Left renal cortex interstitium (tissue), 4 donors: ENCODE measurements at places on chromosomes 11 and 22.

DNA sequence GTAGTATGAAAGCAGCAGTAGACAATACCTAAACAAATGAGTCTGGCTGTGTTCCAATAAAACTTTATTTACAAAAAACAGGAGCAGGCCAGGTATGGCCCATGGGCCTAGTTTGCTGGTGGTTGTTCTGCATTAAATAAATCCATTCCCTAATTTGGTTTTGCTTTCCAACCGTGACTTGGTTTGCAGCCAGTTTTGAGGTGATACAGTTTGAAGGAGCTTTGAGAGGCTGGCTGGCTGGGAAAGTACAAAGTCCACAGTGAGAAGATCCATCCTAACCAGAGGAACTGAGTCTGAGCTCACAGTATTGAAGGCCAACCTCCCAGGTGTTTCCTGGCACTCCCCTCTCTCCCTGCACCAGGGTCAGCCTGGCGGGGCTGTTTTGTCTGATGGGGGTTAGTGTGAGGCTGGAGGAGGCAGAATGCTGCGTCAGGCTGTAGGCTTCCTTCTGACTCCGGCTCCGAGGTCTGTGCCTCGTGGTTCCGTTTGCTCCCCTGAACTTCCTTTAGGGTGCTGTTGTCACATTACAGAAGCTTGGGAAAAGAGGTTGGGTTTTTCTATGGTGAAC lies 129.5 kb downstream of the MICAL2 start:
- DNase-seq: no peak

GRCh38 chr22:30891443-30891755 lies 77.2 kb downstream of the MORC2 start:
- no peak for DNase-seq

GRCh38 chr22:27029584-27030130 lies 372.3 kb downstream of the MIAT start:
- no peak for DNase-seq

DNA sequence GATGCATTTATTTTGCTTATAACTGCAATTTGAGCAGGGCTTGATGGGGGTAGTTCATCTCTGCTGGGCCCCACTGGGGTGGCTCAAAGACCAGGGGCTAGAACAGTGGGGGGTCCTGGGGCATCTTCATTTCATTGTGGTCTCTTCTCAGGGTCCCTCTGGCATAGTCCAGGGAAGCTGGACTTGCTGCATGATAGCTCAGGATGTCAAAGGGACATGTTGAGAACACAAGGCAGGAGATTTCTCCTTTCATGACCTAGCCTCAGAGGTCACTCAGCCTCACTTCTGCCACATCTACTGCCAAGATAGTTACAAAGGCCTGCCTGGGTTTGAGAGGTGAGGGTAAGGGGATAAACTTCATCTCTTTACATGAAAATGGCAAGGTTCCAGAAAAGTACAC lies 89.5 kb downstream of the CWC15 start:
- no peak for DNase-seq

DNA sequence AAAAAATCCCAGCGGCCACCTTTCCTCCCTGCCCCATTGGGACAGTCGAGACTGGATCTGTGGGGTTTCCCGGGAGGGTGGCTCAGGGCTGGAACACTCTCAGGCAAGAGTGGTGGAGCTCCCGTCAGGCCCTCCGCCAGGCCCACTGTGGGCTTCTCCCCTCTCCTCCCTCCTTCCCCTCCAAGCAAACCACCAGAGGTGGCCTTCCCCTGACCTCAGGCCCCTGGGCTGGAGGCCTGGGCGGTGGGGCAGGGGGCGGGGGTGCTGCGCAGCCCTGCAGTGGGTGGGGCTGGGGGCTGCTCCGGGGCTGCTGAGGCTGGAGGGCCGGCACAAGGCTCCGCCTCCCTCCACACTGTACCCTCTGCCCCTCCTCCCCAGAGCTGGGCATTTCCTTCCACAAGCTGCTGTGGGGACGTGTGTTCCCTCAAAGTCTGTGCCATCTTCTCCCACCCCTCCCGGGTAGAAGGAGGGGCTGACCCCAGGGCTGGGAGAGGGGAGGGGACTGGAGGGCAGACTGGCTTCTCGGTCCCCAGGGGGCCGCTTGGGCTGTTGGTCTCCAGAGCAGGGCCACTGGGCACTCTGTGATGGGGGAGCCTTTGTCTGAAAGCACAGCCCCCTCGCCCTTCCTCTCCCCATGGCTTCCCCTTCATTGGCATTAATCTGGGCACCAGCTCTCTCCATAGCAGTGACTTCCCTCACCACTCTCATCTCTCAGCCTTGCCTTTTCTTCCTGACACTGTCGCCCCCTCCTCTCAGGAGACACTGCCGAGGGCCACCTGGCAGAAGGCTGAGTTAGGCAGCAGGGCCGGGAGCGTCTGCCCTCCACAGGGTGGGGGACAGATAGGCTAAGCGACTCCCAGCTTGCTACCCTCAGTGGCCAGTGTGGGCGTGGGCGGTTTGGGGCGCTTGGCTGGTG lies 7.1 kb downstream of the RCOR2 start:
- no peak for DNase-seq

GRCh38 chr11:80719292-80719646 lies 1278.4 kb upstream of the TENM4 start:
- DNase-seq: no peak

DNA sequence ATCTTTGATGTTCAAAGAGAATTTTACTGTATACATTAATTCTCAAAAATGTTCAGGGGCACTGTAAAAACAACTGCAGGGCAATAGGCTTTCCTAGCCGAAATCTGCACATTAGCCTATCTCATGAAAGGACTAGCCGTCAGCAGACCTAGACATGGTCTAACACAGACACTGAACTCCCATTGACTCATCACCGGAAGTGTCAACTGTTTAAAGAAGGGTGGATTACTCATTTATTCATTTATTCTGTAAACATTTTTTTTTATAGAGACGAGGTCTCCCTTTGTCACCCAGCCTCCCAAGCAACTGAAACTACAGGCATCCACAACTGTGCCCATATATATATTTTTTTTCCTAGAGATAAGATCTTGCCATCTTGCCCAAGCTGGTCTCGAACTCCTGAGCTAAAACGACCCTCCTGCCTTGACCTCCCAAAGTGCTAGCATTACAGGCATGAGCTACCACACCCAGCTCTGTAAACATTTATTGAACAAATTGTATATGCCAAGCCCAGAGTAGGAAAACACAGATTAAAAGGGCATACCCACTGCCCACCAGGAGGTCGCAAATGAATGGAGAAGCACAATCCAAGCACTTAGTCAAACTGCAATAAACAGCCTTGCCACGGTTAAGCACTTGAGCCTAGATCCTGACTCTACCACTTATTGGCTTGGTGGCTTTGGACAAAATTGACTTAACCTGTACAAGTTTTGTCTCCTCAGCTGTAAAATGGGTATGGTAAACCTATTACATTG lies 26.6 kb downstream of the RAB30 start:
- no peak for DNase-seq

DNA sequence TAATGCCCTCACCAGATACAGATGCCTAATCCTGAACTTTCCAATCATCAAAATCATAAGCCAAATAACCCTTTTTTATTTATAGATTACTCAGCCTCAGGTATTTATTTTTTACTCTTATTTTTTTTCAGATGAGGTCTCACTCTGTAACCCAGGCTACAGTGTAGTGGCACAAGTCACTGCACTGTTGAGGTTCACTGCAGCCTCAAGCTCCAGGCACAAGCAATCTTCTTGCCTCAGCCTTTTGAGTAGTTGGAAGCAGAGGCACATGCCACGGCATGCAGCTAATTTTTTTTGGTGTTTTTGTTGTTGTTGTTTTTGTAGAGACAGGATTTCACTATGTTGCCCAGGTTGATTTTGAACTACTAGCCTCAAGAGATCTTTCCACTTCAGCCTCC lies 49.5 kb downstream of the TTC28 start:
- no peak for DNase-seq

- DNase-seq: no peak
These were observed 583 bp downstream of the P4HA3 start for GRCh38 chr11:74310857-74311256.

DNA sequence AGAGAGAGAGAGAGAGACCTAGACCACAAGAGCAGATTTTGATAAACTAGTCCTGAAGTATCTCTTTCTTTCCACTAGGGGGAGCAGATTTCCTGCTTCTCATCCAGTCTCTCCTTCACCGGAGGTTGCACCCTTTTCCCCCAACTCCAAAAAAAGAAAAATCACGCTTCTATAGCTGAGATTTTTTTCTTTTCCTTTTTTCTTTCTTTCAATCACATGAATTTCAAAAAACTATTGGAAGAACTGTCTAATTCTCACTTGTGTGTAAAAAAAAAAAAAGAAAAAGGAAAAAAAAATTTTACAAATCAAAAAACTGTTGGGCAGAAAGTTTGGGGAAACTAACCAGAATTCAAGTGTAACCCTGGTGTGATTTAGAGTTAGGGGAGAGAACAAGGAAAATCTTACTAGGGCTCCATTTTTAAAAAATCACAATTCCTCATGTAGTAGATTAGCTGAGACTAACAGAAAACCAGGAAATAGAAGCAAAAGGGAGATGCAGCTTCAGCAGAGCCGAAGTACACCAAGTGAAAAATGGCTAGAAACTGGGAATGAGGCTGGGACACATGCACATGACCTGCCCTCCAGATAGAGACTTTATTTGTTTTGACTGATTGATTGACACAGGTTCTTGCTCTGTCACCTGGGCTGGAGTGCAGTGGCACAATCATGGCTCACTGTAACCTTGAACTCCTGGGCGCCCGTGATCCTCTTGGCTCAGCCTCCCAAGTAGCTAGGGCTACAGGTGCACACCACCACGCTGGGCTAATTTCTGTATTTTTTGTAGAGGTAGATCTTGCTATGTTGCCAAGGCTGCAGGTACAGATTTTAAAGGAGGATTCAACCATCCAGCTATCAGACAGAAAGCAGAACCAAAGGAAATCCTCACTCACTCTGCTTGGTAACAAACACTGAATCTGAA lies 27.1 kb downstream of the SDHD start:
- peak; percentile 13 for DNase-seq

GRCh38 chr22:21916309-21916918 lies 36.2 kb downstream of the PPM1F start:
- DNase-seq: no peak

DNA sequence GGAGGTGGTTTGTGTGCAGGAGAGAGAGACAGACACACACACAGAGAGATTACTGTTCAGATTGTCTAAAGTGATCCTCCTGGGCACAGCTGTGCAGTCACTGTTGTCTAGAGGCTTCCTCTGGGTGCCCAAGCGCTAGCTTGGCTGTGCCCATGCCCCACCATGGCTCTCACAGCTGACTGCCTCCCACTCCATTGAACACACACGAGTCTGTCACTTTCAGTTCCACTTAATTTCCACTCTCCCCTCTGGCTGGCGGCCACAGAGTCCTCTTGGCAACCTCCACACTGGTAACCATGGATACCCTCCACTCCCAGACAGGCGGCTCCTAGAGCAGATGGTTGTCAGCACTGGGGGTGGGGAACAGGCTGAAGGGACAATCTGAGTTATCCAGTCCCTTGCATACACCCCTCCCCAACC lies 29.1 kb downstream of the MAP6 start:
- peak; percentile 40 for DNase-seq

- DNase-seq: no peak
These were observed 183.5 kb downstream of the KIRREL3 start for GRCh38 chr11:126817096-126817495.

- no peak for DNase-seq
These were observed 132.2 kb upstream of the CTSC start for GRCh38 chr11:88469561-88470225.

GRCh38 chr11:130180896-130181294 lies 21.3 kb downstream of the ST14 start:
- DNase-seq: no peak

- DNase-seq: no peak
These were observed 753 bp upstream of the PPARA start for GRCh38 chr22:46149512-46150033.

- no peak for DNase-seq
These were observed 683.9 kb downstream of the TBC1D22A start for GRCh38 chr22:47446331-47446730.

GRCh38 chr11:128335729-128336128 lies 251.6 kb downstream of the ETS1 start:
- no peak for DNase-seq

- no peak for DNase-seq
These were observed 3.0 kb upstream of the SWAP70 start for GRCh38 chr11:9660886-9661285.

DNA sequence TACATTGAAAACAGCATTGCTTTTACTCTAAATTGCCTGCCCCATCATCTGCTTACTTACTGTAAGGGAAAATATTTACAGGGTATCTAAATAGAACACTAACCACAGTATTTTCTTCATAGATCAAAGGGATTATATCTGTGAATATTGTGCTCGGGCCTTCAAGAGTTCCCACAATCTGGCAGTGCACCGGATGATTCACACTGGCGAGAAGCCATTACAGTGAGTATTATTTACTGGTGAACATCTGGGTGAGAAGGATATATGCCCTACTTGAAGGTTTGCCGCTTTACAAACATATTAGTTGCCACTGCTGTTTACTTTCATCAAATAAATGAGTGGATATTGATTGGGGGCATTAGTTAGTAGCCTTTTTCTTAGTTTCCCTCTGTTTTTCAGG lies 5.9 kb upstream of the CNTF start:
- DNase-seq: no peak

- DNase-seq: no peak
These were observed 540.0 kb downstream of the SOX6 start for GRCh38 chr11:15816260-15816871.

DNA sequence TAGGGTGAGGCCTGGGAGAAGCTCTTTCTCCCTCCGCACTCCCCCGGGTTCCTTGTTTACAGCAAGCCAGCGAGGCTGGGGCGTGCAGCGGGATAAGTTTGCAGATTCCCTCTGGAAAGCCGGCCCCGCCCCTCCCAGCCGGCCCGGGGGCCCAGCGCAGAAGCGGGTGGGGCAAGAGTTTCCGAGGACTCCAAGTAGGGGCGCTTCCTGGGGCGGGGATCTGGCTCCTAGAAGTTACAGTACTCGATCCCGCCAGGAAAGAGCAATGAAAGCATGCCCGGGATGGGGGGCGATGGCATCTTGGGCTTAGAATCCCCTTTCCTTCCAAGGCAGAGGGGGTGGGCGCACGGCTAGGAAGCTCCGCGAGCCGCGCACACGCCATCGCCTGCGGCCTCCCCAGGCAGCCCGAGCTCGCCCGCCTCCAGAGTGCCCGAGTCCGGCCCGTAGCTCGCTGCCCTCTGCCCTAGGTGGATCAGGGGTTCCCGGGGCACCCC lies 385 bp downstream of the TST start:
- no peak for DNase-seq

GRCh38 chr11:119470317-119471291 lies 47.6 kb upstream of the THY1 start:
- no peak for DNase-seq

DNA sequence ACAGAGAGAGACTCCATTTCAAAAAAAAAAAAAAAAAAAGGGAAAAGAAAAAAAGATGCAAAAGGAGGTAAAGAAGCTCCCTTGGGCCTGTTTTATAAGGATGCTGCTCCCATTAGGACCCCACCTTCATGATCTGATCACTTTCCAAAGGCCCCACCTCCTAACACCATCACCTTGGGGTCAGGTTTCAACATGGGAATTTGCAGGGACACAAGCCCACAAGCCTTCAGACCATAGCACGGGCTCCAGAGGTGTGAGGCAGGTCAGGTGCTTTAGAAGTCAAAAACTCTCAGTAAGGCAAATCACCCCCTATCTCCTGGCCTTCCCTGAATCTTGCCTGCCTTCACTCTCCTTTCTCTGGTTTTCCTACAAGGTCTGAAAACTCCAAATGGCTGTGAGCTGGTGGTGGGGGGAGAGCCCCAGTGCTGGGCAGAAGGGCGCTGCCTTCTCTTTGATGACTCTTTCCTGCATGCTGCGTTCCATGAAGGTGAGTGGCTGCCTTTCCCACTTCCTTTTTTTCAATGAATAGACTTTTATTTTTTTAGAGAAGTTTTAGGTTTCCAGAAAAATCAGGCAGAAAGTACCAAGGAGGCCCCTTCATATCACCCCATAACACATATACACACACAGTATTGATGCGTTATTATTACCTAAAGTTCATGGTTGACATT lies 13.2 kb downstream of the ASPHD2 start:
- DNase-seq: no peak
